ENCODE measurements at places on chromosomes 2 and 18.

- peak; percentile 76 for DNase-seq
Observed at GRCh38 chr18:79393635-79394533, 1.8 kb upstream of the NFATC1 start.

DNA sequence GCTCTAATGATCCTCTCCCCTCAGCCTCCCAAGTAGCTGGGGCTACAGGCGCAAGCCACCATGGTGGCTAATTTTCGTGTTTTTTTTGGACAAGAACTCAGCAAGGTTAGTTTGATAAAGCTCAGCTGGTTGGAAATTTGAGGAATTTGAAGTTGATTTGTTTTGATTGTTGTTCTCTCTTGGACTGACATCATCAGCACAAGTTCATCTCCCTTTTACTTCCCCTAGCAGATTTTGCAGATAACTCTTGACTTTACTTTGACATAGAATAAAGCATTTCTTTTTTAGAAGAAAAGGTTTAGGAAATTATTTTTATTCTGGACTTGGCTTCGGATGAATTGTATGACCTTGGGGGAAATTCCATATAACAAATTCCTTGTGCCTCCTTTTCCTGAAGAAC, 74.9 kb upstream of the DLX2 start:
- DNase-seq: no peak

DNA sequence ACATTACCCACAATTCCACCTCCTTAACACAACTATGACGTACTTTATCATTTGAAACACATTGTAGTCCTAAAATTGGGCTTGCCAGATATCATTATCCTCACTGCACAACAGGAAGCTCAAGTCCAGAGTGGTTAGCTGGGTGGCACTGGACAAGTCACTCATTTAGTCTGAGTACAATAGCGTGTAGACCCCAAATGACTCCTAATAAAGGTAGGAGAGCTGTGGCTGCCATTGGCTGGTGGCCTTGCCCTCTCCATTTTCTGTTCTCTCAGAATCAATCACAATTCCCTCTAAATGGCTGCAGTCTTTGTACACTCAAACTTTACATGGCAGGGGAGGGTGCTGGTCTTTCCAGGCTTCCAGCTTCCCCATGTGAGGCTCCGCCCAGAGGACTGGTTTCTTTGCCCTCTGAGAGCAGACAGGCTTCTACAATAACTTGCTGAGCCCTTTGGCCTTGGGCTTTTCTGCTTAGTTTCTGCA, 11.7 kb downstream of the PSTPIP2 start:
- DNase-seq: no peak

GRCh38 chr2:33071591-33071990, 124.8 kb downstream of the LTBP1 start:
- no peak for DNase-seq

DNA sequence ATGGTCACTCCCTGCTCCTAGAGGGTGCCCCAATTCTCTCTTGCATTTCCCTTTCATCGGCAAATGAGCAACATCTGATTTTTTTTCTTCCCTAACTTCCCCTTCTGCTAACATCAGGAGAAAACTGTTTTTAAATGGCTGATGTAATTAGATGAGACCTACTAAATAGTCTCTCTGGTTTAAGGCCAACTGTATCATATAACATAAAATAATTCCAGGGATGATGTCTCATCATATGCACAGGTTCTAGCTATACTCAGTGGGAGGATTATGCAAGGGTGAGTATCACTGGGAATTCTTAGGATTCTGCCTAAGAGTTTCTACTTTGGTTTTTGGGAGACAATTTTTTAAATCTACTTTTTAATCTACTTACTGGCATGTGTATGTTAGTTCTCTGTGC, 193.4 kb downstream of the PARD3B start:
- no peak for DNase-seq

GRCh38 chr2:240277073-240277806, 136.8 kb upstream of the OTOS start:
- DNase-seq: no peak

DNA sequence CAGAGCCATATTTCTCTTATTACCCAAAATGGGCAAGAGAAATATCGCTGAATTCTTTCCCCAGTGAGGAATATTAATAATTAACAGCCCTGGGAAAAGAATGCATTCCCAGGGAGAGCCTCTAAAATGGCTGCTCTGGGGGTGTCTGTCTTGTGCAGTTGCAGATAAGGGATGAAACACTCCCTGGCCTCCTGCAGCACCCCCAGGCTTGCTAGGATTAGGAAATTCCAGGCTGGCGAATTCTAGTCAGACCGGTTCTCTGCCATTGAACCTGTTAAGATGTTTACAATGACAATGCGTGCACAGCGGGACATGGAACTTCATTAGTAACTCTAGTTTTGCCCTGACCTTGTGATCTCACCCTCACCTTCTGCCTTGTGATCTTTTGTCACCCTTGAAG, 24.5 kb downstream of the MRPL30 start:
- DNase-seq: no peak

- no peak for DNase-seq
Observed at GRCh38 chr2:43389581-43390466, 163.4 kb upstream of the ZFP36L2 start.

- no peak for DNase-seq
Observed at GRCh38 chr2:160715428-160715827, 221.8 kb upstream of the RBMS1 start.

Data from type B pancreatic cell (in vitro differentiated cells).